Bone marrow (tissue), 2 donors: ENCODE measurements at places on chromosomes 4 and X.

GRCh38 chr4:94531991-94532789, 80.4 kb downstream of the PDLIM5 start:
- no peak for DNase-seq

DNA sequence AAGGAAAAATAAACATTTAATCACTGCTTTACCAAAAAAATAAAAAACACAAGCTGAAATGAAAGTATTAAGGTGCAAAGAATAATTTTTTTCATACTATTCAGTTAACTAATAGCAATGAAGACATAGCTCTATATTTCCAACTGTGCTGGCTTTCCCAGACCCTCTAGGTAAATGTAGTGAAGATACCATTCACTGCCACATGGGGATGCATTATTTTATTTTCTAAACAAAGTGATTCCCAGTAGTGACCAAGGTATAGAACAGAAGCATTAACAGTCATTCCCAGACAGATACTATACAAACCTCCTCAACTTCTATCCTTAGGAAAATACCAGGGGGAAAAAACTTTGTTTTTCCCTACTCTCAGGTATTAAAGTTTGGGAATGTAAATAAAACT, 39.4 kb downstream of the ANTXR2 start:
- DNase-seq = no peak

DNA sequence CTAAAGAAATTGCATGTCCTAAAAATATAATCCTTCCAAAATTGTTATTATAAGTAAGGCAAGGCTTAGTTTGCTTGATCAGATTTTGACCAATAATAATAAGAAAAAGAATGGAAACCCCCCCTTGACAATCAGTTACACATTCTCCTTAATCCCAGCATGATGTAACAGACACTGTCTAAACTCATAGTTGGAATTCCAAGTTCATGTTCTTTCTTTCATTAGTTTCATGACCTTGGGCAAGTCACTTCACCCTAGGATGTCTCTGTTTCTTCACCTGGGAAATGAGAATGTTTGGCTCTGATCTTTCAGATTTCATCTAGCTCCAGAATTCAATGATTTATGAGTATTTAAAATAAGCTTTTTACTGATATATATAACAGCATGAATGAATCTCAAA, 64.8 kb downstream of the MAML3 start:
- DNase-seq = no peak

DNA sequence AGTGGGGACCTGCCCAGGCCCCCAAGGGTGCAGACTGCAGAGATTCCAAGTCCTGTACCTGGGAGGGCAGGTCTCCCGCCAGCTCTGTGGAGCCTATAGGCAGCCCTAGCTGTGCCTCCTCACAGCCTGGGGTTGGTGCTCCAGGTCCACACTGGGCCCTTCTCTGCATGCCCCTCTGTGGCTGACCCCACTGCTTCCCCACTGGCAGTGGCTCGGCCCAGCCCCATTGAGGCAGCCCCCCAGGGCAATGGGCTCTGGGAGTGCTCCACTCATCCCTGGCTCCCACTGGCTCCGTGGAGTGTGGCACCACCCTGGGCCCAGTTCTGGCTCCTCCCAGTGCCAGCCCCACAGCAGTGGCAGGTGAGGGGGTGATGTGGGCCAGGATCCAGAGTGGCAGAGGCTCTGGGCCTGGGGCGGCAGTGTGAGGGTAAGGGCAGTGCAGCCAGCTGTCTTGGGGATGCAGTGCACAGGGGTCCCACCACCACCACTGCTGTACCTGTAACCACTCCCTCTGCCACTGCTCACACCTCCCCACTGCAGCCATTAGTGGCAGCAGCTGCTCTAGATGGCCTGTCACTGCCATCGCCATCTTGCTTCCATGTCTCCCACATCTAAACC, 312.2 kb downstream of the GPM6A start:
- DNase-seq = no peak

GRCh38 chr4:139913995-139914598, 239.9 kb downstream of the MAML3 start:
- DNase-seq = no peak

GRCh38 chr4:158915683-158916241, 146.9 kb downstream of the FNIP2 start:
- DNase-seq = no peak

GRCh38 chr4:25109511-25109910, 50.7 kb downstream of the SEPSECS start:
- DNase-seq = no peak

GRCh38 chr4:152705903-152706302, 26.1 kb upstream of the TMEM154 start:
- DNase-seq = no peak

DNA sequence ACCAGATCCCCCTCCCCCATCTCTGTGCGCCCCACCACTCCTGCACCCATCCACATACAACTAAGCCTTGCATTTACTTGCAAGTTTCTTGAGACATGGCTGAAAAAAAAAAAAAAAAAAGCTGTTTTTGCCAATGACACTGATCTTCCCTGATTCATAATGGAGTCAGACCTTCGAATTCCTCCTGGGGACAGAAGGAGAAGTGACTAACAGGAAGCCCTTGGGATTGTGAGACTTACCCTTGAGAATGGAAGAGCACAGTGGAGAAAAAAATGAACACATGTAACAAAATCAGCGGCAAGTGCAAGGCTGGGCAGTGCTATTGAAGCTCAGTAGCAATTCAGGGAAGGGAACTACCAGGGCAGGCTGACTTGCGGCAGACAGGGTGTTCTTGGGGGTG, 288.4 kb downstream of the BCOR start:
- no peak for DNase-seq

DNA sequence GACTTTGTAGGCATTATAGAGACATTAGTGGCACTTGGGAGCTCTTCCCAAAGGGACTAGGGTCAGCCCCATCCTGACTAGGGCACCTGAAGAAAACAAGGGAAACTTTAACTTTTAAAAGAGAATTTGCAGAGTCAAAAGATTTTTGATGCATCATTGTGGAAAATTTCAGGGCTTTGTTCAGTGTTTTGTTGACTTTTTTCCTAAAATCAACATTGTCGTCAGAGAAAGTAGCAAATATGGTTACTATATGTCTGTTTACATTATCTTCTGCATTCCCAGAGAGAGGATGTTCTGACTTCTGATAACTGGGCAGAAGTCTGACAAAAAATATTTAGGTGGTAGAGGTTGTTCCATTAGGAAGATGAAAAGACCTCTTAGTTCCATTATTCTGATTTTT, 51.9 kb downstream of the LUZP4 start:
- DNase-seq = no peak

DNA sequence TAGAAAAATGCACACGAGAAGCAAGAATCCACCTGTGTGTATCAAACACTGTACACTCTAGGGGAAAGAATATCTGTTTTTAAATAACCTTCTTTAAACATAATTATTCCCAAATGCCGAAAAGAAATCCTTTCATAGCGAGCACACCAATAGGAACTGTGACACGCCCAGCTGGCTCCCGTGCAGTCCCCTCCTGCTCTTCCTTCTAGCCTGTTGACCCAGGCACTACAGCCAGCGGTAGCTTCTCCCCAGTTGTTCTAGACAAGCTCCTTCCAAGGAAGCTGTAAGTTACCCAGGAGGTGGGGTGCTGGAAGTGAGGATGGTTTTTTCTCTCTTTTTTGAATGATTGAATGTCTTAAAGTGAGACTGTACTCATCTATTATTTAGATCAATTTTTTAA, 19.5 kb upstream of the NOCT start:
- no peak for DNase-seq
